ENCODE measurements at places on chromosomes 11 and 22.

GRCh38 chr22:17110791-17111550 lies 10.2 kb downstream of the TMEM121B start:
- no peak for DNase-seq

DNA sequence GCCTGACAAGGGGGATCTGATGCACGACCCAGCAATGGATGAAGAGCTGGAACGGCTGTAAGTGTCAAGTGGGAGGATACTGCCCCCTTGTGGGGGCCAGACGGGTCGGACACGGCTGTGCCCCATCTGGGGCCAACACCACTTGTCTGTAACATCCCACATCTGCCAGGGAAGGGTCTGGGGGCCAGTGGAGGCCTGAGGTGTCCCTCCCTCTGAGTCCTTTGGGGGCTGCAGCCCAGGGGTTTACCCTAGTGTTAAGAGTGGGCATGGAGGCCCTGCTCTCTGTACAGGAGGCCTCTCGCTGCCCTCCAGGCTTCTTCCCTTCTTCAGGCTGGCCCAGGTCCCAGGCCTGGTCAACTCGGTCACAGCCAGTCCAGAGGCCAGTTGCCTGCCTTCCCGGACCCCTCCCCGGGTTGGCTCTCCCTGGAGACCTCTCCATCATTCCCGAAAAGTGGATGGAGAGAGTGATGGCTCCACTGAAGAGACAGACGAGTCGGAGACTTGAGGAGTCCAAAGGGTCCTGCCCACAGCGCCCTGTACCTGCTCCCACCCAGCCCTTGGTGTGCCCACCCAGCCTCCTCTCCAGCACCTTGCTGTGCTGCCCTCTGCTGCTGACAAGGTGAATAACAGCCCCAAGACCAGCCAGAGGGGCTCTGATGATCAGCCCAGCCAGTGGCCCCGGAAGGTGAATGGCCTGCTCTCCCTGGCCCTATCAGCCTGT lies 15.4 kb downstream of the ARFGAP2 start:
- DNase-seq, result peak; percentile 67

DNA sequence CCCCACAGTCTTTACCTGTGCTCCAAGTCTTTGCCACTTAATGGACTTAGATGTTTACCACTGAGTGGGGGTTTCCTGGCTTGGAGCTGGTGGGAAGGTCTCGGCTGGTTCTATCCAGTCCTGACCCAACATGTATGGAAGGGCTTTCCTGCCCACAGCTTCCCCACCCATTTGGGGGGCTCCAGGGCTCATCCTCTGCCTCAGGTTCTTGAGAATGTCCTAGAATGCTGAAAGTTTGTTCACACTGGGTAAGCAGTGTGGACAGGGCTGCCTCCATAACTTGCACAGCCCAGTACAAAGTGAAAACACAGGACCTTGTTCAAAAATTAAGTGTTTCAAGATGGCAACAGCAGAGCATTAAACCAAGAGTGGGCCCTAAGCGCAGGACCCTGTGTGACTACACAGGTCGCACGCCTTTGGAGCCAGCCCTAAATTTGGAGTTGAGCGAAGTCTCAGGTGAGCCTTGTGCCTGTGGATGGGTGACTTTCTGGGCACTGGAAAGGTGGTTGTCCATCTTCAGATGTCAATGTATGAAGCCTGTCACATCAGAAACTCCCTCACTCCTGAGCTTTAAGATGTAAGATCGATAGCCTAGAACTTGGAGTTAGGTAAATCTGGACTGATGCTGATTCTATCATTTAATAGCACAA lies 72.7 kb upstream of the NARS2 start:
- no peak for DNase-seq

DNA sequence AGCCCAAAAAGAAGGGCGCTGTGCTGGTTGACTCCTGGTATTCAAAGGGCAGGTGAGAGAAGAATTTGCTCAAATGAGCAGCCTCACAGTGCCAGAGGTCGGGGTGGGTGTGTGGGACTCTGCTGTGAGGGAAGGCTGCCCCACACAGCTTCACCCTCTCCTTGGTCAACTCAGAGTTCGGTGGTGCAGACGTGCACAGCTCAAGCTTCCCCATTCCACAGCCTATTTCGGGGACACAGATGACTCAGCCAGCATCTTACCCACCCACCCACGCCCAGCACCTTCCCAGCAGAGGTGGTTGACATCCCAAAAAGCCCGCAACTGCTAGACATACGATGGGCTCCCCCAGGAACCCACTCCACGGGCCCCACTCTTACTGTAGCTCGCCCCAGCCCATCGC lies 46.5 kb upstream of the CCND1 start:
- no peak for DNase-seq

- DNase-seq, result peak; percentile 63
These were observed 18.8 kb downstream of the DDX25 start for GRCh38 chr11:125923012-125923579.

GRCh38 chr11:87754685-87755084 lies 420.6 kb downstream of the RAB38 start:
- DNase-seq, result peak; percentile 5

GRCh38 chr22:47259049-47259448 lies 496.6 kb downstream of the TBC1D22A start:
- DNase-seq, result no peak

- DNase-seq, result no peak
These were observed 10.2 kb downstream of the MN1 start for GRCh38 chr22:27791159-27791858.

GRCh38 chr11:33574331-33574730 lies 126.3 kb downstream of the C11orf91 start:
- peak; percentile 34 for DNase-seq

GRCh38 chr11:13818325-13818724 lies 144.2 kb upstream of the SPON1 start:
- no peak for DNase-seq

DNA sequence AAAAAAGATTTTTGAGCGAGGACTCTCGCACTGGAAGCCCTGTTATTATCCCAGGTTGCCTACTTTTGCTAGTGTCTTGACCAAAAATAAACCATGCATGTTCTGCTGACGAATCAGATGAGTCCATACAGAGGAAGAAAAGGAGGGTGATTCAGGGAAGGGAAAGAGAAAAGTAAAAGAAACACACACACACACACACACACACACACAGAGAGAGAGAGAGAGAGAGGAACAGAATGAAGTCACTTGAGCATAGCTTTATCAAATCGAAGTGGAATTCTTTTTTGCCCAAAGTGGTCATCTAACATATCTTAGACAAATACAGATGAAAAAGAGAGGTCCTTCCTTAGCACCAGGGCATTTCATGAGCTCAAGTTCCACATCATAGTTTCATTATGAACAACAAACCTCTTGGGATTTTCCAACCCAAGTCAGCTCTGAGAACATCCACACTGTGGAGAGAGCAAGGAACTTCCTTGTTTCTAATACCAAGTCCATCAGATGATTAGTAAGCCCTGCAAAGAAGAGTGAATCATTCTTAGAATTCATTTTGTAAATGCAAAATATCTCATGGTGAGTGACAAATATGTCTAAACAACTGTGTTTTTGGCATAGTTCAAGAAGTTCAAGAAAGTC lies 7.7 kb upstream of the MMP12 start:
- DNase-seq, result peak; percentile 94

- DNase-seq, result no peak
These were observed 105.7 kb upstream of the AKIP1 start for GRCh38 chr11:8805296-8805695.

DNA sequence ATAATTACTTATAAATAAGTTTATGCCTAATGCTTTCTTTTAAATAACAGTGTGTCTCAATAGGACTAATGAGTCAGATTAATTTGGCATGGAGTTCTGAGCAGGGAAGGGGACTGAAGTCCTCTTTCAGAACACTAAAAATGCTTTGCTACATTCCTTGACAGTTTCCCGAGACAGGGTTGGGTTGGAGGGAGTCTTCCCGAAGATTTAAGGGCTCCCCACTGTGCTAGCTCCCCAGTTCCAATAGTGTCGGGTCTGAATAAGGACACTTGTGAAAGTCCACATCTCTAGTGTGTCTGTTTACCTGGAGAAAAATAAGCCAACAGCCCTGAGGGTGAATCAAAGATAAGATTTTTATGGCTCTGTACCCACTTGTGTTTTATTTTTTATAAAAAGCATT lies 41.8 kb upstream of the HSD17B12 start:
- no peak for DNase-seq

GRCh38 chr11:72932132-72932570 lies 117.9 kb downstream of the ATG16L2 start:
- peak; percentile 59 for DNase-seq

GRCh38 chr22:49373801-49374226 lies 453.9 kb downstream of the BRD1 start:
- DNase-seq, result no peak

GRCh38 chr11:4979036-4979435 lies 15.6 kb upstream of the OR51L1 start:
- no peak for DNase-seq

DNA sequence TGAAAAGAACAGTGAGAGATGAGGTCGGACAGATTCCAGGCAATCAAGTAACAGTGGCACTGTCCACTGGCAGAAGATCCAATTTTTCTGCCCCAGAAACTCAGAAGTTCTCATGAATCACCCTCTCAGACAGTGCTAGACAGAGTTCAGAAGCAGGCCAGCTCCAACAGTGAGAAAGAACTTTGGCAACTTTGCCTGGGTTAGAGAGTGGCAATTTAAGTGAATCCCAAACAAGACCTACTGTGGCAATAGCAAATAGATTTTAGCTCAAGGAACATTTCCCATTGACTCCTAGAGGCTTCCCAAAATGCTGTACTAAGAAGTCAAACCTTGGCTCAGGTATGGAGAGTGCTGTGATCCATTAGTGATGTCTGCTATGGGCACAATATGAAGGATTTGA lies 12.3 kb downstream of the CD44 start:
- DNase-seq, result peak; percentile 50

DNA sequence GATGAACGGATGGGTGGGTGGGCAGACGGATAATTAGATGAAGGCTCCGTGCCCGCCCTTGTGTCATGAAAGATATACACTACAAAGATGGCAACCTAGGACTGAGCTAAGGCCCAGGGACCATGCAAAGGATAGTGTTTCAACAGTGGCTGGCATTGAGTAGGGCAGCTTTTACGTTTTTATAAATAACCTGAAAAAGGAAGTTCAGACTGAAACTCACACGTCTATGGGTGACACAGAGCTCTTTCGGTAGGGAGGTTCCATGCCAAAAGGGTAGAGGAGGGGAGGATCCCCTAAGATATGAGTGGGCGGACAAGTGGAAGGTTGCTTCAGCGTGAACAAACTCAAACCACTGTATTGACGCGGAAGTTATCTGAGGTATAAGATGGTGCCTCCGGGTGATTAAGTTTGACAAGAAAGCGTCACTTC lies 90.5 kb downstream of the UBASH3B start:
- no peak for DNase-seq
